ENCODE measurements at places on chromosomes 1 and 21.
A peak's percentile ranks its signal among the peaks of the same experiment; 100 is the strongest.

GRCh38 chr1:239744851-239745250, 346.8 kb upstream of the FMN2 start:
- no peak for DNase-seq

DNA sequence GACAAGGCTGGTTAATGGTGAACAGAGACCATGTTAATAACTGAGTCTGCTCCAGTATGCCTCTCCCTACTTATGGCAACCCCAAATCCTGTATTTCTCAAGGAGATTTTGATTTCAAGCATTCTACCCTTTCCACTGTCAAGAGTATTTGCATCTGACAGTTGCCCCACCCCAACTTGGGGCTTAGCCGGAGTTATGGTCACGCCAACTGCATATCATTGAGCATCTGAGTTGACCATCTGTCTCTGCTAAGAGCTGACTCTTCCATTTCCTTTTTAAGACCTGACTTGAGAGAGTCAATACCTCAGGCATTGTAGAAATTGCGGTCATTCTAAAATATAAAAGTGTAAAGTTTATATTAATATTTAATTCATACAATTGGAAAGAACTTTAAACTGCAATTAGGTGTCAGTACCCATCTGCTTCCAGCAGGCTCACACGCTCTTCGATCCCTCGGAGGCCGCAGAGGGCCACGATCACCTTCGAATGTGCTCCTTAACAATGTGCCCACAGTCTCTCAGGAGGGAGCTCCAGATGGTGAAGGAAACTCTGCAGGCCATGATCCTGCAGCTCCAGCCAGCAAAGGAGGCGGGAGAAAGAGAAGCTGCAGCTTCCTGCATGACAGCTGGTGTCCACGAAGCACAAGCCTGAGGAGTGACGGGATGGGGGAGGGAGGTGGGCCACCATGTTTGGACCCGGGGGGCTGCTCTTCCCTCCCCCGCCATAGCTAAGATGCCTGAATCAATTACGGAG, 409.8 kb downstream of the DISC1 start:
- DNase-seq: no peak

DNA sequence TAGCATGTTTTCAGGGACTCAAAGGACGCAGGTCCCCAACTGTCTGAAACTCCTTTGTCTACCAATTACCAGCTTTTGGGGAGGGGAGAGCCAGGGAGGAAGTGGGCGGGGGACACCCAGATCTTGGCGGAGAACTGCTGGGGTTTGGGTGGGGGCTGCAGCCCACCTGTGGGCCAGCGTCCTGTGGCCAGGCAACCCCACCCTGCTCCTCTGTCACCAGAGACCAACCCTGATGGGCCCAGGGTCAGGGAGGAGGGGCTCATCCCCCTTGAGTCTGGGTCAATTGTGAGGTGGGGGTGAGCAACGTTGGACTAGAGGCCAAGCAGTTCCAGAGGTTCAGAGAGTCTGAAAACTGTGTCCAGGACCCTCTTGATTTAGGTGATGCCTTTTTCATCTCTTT, 96.1 kb upstream of the TARDBP start:
- no peak for DNase-seq

- DNase-seq: no peak
Observed at GRCh38 chr1:212915245-212916091, 34.9 kb upstream of the VASH2 start.

DNA sequence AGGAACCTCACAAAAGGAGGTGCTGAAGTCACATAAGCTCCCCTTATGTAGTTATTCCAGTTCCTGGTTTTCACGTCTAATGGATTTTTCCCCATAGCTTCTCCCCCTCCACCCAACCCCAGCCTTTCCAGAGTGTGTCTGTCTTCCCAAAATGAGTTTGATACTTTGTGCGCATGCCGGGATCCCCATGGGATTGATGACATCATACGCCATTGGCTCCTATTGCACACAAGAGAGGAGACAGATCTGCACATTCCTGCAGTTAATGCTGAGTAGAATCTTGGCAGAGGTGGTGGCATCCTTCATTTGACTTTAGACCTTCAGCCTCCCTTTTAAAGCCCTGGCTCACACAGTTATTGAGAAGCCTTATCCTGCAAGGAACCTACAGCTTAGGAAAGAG, 71.4 kb downstream of the DDR2 start:
- no peak for DNase-seq

- DNase-seq: no peak
Observed at GRCh38 chr1:161133220-161133740, 813 bp upstream of the DEDD start.

DNA sequence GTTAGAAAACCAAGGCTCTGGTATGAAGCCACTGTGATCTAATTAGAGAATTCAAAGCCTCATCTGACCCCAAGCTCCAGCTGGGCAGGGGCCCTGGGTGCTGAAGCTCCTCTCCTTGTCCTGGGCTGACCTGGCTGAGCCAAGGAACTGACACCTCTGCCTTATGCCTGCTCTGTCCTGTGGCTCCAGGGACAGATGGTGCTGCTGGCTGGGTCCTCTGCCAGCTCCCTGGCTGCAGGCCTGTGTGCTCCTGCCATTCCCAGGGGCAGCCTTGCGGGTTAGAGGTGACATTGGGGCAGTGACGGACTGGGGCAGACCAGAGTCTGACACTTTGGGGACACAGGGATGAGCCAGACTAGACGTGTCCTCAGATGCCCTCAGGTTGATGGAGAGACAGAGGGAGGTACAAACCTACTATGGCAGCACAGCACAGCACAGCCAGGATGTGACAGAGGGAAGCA, 11.8 kb downstream of the ACOT11 start:
- DNase-seq: no peak

DNA sequence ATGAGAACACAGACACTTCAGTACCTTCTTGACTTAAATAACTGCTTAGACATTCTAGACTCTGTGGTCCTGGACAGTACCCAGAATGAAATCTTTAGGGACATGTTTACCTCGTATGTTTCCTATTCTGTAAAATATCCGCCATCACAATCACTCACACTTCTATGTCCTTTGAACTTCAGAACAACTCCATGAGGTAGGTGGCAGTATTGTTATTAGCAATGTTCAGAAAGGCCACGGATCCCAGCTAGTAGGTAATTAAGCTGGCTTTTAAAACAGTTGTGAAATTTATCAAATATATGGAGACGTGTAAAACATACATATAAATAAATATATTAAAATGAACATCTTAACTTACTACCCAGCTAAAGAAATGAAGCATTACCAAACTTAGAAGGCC, 83.4 kb downstream of the CACHD1 start:
- no peak for DNase-seq

- no peak for DNase-seq
Observed at GRCh38 chr1:92709738-92710137, 75.2 kb downstream of the EVI5 start.

DNA sequence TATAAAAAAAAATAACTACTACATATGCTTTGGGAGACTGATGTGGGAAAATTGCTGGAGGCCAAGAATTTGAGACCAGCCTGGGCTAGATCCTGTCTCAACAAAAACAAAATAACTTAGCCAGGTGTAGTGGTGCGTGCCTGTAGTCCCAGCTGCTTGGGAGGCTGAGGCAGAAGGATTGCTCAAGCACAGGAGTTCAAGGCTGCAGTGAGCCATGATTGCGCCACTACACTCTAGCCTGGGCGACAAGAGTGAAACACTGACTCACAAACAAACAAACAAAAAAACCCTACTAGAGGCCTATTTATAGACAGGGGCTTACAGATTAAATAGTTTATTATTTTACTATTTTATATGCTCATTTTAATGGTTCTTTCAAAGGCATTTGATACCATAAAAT, 80.0 kb downstream of the LHX4 start:
- no peak for DNase-seq

DNA sequence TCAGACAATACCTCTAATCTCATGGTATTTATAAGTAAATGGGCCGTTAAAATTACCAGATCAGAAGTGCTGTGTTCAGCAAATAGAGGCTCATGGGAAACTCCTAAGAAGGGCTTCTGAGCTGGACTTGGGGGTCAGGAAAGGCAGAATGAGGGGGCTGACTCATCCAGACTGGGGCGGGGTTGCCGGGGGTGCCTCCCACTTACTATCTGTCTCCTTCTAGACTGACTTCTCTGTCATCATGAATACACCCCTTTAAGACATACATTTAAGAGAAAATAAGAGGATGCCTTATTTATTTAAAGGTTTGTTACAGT, 96.0 kb upstream of the ERRFI1 start:
- no peak for DNase-seq

- no peak for DNase-seq
Observed at GRCh38 chr1:234114648-234115307, 210.3 kb downstream of the SLC35F3 start.

DNA sequence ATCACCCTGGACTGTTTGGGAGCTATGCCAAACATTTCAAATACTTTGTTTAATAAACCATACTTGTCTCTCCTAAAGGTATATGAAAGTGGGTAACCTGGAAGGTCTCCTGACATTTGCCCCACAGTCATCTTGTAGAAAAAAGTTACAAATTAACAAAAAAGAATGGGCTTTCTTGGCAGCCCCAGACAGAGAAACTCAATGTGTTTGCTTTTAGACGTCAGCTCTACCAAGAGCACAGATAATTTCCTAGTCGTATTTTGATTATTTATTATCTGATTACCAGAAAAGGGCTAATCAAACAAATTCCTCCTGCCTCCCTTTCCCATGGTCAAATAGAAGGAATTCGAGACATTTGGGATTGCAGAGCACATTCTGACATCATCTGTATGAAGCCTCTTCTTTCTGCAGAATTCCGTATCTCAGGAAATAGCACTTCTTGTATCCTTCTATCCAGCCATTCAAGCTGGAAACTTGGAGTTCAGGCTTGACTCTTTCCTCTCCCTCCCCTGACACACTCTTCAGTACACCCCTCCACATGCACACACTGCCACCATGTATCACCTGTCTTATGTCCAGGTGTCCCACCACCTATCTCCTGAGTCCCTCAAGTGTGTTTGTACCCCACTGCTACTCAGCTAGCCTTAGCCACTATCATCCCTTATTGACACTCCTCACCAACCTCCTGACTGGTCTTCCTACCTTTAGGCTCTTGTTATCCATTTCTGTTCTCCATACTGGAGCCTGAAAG, 42.8 kb upstream of the LEPR start:
- DNase-seq: no peak

- DNase-seq: no peak
Observed at GRCh38 chr1:91712981-91713841, 172.7 kb downstream of the TGFBR3 start.

- no peak for DNase-seq
Observed at GRCh38 chr1:115761601-115762302, 6.8 kb downstream of the CASQ2 start.

- DNase-seq: no peak
Observed at GRCh38 chr1:187960125-187960638, 1131.4 kb downstream of the PLA2G4A start.

DNA sequence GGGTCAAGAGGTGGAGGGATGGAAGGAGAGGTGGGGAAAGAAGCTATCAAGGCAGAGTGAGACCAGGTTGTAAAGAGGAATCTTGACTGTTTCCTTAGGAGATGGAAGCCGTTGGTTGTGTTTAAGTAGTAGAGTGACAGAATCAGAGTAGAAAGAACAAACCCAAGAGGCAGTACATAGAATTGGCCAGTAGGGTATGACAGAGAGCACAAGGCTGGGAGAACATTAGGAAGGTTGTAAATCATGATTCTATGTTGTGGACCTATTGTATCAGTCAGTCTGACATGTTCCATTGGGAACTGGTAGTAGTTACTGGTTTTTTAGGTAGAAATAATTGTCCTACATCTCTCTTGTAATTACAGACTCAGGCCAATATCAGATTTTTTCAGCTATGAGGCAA, 486.9 kb upstream of the USP24 start:
- DNase-seq: no peak

DNA sequence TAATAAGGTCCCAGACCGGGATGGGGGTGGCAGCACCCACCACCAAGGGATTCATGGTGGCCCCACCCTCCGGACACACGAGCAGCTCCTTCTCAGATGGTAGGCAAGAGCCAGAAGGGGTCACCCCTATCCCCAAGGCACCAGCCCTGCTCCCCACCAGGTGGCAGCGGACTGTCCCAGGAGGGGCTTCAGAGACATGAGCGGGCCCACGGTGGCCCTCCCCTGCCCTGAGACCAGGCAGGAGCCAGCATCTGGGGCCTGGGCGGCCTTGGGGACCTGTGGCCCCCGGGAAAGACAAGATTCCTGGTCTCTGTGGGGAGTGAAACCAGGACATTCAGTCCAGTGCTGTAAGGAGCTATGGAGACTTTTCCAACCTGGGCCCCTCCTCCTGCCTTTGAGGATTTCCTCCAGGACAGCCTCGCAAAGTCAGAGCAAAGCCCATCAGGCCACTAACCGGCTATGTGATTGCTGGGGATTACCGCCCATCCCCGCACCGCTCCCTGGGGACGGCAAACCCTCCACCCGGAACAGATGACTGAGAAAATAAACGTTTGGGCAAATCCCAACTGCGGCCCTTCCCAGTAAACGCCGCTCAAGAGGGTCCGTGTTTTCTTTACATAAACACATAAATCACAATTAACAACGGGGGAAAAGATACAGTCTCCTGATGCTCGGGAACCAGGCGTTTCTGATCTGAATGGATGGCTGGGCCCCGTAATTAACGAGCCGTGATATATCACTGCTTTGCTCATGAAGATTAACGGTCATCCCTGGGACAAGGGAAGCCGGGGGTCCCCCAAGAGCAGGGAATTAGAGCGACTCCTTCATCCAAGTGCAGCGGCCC, 50.9 kb upstream of the ARHGEF16 start:
- no peak for DNase-seq

GRCh38 chr1:234975941-234976860, 152.4 kb downstream of the TOMM20 start:
- DNase-seq: no peak

DNA sequence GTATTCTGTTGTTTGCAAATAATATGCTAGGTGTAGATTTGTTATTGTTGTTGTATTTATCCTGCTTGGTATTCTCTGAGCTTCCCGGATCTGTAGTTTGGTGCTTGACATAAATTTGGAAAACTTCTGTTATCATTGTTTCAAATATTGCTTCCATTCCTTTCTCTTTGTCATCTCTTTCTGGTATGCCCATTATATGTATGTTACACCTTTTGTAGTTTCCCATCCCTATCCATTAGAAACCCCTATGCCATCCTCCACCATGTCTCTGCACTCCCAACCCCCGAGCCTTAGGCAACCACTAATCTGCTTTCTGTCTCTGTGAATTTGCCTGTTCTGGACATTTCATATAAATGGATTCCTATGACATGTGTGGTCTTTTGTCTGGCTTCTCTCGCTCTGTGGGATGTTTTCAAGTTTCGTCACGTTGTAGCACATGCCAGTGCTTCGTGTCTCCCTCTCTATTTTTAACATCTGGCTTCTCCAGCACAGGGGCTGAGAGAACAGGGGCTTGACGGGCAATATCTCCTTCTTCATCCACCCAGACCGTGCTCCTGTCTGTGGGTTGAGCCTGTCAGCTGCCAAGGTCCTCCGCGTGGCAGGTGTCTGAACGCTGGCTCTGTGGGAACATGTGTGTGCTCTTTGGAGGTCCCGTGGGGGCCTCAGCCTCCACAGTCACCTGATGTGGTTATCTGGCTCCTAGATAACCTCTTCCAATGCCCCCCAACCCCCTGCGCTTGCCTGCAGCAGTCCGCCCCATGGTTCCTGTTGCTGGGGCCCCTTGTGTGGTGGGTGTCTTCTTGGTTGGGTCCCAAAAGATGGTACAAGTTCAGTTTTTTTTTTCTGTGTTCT, 32.8 kb upstream of the MAN1C1 start:
- no peak for DNase-seq

GRCh38 chr1:10682449-10683309, 113.8 kb downstream of the CASZ1 start:
- DNase-seq: no peak

- DNase-seq: peak; percentile 82
Observed at GRCh38 chr1:26833432-26834405, 7.2 kb downstream of the ZDHHC18 start.
